ENCODE measurements at places on chromosomes 12 and 14.

DNA sequence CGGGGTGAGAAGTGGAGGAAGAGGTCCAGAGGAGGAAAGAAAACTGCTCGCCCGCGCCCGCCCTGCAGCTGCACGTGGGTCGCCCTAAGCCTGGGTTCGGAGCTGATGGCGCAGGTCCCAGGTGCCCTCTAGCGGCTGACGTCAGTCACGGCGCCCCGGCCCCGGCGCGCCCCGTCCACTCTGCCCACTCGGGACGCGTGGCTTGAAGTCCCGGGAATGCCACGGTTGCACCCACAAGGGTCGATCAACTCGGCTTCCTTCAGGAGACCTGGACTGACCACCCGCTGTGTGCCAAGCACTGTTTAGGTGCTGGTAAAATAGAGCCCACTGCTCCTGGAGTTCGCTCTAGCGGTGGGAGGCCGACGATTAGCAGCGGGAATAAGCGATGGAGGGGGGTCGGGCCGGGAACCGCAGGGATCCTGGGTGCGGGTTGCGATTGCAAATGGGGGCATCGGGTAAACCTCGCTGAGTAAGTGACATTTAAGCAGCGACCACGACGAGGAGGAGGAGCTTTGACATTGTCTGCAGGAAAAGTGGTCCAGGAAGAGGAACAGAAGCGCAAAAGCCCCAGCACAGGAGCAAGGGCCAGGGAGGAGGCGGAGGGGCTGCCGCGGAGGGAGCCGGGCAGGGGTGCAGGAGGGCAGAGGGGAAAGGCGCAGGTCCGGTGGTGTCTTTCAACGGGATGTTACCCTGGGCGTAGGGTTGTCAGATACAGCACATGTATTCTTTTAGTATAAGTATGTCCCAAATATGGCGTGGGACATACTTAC, 5.1 kb upstream of the ZNF839 start:
- peak; percentile 74 for DNase-seq

- DNase-seq: no peak
These were observed 3.4 kb downstream of the ACIN1 start for GRCh38 chr14:23091294-23092225.

DNA sequence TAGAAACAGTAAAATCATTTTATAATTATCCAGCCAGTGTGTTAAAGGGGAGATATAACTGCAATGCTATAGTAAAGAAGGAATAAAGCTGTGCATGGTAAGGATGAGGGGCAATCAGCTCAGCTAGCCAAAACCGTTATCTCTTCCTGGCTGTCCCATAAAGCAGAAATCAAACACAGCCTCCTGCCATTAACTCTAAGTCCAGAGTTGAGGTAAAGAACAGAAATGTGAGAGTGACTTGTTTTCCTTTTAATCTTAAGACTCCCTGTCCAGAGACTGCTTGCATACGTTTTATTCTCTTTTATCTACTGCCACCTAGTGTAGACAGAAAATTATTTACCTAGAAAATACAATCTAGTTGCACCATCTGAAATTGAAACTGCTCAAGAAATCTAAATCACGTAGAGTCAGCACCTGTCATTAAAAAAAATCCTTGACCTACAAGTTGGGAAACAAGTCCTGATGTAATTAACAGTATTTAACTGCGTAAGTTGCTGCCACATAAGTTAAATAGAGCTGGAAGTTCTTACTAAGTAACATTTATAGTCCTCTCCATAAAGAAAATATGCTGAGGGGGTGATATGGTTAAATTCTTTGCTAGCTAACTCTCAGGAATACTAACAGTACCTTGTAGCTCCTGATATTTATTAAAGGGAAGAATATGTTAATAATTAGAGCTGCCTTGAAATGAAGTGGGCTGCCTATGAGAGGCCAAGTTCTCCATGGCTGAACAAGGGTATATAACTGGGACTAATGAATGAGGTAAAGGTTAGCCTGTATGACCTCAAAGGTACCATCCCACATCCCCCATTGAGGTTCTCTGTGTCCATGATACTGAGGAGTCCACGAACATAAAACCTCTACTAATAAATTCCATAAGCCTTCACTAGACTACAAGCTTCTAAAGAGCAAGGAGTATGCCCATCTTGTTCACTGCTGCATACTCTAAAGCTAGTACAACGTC, 62.7 kb downstream of the GALNT4 start:
- DNase-seq: no peak

DNA sequence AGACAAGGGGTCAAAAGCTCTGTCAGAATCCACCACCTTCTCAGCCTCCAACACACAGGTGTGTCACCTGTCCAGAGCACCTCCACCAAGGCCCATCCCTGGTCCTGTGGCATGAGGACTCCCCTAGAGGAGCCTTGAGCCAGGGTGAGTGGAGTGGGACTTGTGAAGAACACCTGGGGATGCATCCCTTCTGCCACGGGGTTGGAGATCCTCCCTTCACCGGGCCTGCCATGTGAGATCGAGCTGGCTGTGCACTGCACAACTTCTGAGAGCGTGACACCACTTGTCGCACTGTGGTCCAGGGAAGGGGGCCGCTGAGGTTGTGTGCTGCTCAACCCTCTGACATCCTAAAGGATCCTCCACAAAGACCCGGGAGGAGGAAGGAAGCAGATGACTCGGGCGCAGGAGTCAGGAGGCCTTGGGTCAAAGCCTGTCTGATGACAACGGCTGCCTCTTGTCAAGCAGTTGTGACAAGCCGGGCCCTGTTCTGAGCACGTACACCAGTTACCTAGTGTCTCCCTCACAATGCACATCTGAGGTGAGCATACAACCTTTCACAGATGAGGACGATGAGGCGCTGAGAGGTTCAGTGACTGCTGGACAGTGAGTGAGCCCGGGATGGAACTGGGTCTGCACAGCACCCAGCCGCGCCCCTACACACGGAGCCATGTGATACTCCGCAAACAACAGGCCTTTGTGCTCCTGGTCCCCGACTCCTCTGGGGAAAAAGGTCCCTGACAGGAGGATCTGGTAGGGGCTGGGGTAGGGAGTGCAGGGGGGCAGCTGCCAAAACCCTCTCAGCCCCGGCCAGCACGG, 35.6 kb downstream of the CHGA start:
- no peak for DNase-seq

GRCh38 chr14:73754911-73755360, 40.8 kb upstream of the PNMA1 start:
- DNase-seq: no peak

DNA sequence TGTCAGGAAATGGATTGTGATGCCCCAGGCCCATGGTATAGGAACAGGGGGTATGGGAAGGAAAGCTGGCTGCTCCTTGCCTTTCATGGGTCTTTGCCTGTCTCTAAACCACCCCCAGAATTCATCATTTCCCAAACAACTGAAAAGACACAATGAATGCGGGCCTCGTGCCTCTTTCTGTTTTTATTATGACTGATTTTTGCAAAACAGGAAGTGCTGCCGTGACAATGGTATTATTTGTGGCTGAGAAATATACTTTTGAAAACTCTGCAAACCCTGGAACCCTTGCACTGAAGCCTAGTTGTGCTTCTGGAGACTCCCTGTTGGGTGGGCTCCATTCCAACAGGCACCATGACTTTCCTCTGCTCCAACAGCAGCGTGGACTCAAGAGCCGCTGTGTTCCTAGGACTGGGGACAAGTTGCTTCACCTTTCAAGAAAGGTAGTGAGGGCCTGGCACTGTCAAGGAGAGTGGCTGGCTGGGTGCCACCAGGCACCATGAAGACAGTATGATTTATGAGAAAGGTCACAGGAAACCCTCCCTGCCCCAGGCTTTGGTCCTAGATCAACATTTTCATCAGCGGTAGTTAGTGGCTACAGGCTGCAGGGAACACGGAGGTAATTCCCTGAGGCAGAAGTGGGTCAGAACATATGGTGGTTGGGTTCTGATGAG, 4.8 kb upstream of the DGLUCY start:
- DNase-seq: no peak

- no peak for DNase-seq
These were observed 116.5 kb downstream of the RFLNA start for GRCh38 chr12:124411281-124411878.

DNA sequence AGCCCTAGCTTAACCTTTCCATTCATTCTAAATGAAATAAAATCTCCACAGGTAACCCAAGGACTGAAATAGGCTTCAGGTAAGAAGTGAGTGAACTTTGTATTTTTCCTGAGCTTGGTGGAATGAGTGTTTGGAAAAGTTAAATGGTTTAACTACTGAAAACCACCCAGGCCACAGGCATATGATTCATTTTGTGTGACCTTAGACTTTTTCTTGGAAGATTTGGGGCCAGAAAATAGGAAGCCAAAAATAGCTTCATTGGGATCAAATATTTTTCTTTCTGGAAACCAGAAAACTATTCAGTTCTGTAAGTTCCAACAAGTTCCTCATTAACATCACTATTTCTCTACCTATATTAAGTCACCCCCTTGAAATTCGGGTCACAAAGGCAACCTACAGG, 212.6 kb downstream of the PCNX1 start:
- no peak for DNase-seq

DNA sequence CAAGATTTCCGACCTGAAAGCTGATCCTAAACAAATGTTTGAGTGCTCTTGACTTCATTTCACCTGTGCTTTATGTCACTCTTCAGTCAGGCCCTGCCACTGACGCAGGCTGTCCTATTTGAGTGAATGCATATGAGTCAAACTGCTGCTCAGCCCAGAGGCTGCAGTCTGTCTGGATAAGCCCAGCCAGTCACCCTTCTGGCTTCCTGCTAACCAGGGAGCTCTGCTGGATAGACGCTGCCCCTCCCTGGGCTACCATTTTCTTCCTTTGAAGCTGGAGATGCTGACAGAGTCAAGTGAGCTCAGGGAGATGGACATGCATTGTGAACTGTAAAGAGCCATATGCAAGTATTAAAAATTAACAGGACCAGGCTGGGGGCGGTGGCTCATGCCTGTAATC, 5.1 kb upstream of the TUNAR start:
- no peak for DNase-seq

DNA sequence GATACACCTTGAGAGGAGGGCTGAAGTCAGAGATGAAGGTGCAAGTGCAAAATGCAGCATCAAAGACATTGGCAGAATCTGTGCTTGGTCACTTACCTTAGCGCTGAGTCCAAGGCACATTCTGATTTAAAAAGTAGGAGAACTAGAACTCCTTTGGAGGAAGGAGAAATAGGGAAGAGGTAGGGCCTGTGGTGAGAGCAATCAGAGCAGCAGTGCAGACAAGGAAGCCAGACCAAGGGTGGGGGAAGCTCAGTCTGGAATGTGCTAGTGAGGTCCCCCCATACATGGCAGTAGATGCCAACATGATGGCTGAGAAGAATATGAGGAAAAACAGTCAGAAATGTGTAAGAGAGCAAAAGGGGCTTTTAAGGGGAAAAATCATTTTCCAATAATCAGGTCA, 206.5 kb downstream of the SSPN start:
- no peak for DNase-seq

DNA sequence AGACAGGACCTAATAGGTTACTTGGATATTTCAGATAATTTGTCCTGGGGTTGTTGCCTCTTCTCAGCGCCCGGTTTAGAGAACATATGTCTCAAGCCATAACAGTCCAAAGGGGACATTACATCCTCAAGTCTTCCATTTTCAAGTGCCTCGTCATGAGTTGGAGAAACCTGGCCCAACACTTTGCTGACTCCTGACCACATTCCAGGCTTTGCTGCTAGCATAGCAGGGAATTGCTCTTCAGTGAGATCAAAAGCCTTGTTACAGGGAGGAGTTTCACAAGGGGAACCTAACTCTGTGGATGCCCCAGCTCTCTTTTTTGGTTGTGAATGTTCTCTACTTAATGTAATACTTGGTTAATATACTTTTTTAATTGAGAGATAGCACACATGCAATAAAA, 8.2 kb upstream of the MMP19 start:
- no peak for DNase-seq

DNA sequence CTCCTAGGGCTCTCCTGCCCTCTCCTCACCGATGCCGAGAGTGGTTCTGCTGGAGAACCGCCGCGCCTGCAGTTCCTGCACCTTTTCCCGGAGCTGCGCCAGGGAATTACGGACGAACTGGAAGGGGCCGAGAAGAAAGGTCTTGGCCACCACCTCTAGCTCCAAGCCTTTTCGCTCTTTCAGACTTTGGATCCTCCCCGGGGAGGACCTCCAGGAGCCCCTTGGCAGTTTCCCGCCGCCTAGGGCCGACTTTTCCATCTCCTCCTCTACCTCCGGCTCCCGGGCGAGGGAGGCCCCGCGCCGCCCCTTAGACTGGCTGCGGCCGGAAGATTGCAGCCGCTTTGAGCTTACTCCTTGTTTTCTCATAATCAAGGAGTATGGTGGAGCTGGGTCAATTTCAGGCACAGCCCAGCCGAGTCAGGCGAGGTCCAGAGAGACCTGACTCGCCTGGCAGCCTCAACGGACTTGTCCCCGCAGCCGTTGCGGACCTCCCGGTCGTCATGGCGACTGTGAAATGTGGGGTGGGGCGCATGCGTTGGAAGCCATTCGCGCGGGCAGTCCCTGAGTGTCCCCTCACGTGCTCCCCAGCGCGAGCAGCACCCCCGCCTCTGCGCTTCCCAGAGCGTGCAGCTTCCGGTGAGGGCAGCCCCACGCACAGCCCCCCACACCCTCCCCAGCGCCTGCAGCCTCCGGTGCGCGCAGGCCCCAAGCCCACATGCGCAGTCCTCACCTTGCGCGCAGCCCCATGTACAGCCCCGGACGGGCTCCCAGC, at the start of gene DPY19L2:
DPY19L2 (minus strand) TSS at position 466 of the 772 bp plus-strand sequence; CDS start at position 366, 100 bp downstream.
- peak; percentile 54 for DNase-seq

- no peak for DNase-seq
These were observed 7.7 kb downstream of the SLC7A7 start for GRCh38 chr14:22807432-22808087.

DNA sequence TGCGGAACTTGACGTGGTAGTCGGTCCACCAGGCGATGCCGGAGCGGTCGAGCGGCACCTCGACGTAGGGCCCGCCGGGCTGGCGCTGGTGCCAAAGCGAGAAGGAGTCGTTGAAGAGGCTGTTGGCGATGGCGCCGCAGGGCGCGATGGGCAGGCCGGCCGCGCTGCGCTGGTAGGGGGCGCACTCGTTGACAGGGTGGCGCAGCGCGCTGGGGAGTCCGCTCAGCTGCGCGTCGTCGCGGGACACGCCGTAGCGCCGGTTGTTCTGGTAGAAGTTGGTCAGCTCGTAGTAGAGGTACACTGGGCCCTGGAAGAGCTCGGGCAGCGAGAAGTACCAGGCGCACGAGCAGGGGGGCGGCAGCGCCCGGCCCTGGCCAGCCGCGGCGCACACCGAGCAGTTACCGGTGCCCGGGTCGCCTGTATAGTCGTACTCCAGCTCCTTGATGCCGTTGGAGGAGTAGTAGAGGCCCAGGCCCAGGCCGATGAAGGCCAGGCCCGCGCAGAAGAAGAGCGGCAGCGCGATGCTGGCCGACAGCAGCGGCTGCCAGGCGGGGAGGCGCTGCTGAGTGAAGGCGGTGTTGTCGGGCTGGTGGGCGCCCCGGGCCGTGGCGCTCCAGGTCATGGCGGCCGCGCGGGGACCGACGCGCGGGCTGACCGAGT, 482 bp downstream of the TMEM30B start:
- peak; percentile 76 for DNase-seq

DNA sequence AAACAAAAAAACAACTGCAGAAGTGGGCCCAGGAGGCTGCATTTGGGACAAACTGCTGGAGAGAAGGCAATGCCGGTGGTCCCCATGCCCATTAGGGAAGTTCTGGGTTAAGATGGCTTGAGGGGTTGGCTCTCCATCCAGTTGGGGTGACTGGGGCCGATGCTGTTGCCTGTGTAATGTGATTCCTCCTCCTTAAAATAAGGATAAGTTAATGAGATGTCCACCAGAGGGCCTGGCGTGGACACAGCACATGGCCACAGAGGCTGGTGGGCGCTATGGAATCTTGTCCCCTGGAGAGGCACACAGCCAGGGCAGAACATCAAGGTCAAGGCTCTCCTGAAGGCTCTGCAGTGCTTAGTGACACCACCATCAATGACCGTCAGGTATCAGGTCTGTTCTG, 1.0 kb upstream of the TESC start:
- no peak for DNase-seq

- DNase-seq: no peak
These were observed 15.4 kb upstream of the KRT5 start for GRCh38 chr12:52535574-52535973.

- DNase-seq: no peak
These were observed 56.3 kb downstream of the ABCC9 start for GRCh38 chr12:21884936-21885335.

Measured in stimulated activated CD8-positive, alpha-beta memory T cell treated with anti-CD3 and anti-CD28 coated beads, Interleukin-7, amount 100 ng/mL, for 4 hours (primary cell).